T-cell (primary cell): ENCODE measurements at places on chromosomes 12 and 14. TPM values are rescaled to one million over a fixed set of nuclear protein-coding genes. Genes with fewer than 3 reads are reported as not detected.

- no peaks in the 10 kb centered on the region for H3K4me1 ChIP-seq
- no peak overlapping the region for H3K4me3 ChIP-seq
Measured at GRCh38 chr14:72643317-72643801, 250.5 kb downstream of the DPF3 start.

Gene IQSEC3
- 2.9 TPM for total RNA-seq

DNA sequence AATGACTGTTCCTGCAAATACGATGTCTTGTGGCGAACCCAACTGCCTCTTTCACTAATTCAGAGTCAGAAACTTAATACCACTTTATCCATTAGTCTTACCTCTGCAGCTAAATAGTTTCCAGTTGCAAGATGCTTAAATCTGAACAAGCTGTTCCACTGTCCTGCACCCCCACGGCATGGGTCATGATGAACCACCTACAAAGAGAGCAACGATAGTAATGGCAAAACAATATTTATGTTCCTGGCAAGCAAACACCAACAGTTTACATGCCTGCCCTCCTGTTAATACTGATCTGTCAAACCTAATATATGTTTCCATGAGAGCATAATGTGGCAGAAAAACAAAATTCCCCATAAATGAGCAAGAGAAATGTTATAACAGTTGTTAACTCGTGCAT, 121.9 kb downstream of the ITPR2 start:
- no peak overlapping the region for H3K27ac ChIP-seq
- H3K4me1 ChIP-seq: no peaks in the 10 kb centered on the region

DNA sequence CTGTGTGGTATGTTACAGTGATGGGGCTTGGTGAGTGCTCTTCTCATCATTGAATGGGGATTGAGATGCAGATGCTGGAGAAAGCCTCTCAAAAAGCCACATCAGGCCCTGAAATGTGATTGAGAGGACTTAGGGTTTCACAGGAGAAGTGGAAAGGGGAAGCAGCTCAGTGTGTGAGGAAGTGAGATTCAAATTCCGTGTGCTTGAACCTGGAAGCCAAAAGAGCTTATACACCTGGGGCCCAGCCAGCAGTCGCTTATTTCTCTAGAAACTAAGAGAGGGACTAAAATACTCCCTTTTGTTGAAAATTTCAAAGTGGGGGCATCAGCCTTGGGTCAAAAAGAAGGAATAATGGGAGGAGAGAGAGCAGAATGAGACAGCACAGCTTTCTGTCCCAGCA, 39.1 kb upstream of the GZMB start:
- H3K27ac ChIP-seq: peak overlapping the region; percentile 82
- H3K27me3 ChIP-seq: no peaks in the 10 kb centered on the region
- no peaks in the 10 kb centered on the region for H3K36me3 ChIP-seq
- no peak for DNase-seq

Gene CRY1
- total RNA-seq: 33.8 TPM

GRCh38 chr14:72706485-72706884, 187.4 kb downstream of the DPF3 start:
- no peak overlapping the region for H3K27ac ChIP-seq
- no peak for DNase-seq
- H3K36me3 ChIP-seq: no peaks in the 10 kb centered on the region
- H3K27me3 ChIP-seq: peaks cover 11% of the 10 kb centered on the region

DNA sequence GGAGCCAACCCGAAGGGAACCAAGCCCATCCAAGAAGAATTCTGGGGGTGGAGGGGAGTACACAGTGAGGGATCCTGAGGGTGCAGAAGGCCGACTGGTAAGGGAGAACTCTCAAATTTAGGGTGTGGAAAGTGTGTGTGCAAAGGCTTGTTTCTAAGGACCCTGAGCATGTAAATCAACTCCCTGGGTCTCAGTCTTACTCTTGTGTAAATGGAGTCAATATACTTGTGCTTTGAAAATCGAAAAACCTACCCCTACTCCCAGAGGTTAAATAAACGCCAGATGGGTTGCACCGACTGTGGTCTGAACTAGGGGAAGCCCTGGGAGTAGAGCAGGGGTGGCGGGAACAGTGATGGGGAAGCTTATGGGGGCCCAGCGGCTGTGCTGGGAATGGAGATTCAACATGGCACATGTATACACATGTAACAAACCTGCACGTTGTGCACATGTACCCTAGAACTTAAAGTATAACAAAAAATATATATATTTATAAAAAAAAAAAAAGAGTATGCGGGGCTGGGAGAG, 6.0 kb downstream of the B4GALNT1 start:
- peaks cover 94% of the 10 kb centered on the region for H3K27me3 ChIP-seq
- no peak overlapping the region for H3K4me3 ChIP-seq
- no peaks in the 10 kb centered on the region for H3K36me3 ChIP-seq

GRCh38 chr12:102234599-102234998, 37.0 kb upstream of the PMCH start:
- no peaks in the 10 kb centered on the region for H3K27me3 ChIP-seq
- H3K36me3 ChIP-seq: no peaks in the 10 kb centered on the region
- H3K4me1 ChIP-seq: no peaks in the 10 kb centered on the region
- DNase-seq: no peak
- H3K27ac ChIP-seq: no peak overlapping the region
